ENCODE measurements at places on chromosomes 13 and 19.

- DNase-seq: no peak
Measured at GRCh38 chr19:40281381-40282208, 3.5 kb downstream of the AKT2 start.

DNA sequence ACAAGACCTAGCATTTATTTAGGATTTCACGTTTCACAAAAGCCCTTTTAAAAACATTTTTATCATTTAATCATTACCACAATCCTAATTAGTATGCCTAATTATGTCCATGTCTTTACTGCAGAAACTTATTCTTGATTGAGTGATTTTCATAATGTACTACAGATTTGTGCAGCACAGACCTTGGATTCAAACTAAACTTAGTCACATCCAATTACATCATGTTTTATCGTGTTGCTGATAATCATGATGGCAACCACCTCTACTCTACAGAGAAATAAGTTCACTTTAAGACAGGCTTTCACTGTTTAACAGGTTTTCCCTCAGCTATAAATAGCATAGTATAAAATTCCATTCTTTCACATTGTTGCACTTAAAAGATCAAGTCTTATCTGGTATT, 240.9 kb upstream of the RFC3 start:
- DNase-seq: no peak

DNA sequence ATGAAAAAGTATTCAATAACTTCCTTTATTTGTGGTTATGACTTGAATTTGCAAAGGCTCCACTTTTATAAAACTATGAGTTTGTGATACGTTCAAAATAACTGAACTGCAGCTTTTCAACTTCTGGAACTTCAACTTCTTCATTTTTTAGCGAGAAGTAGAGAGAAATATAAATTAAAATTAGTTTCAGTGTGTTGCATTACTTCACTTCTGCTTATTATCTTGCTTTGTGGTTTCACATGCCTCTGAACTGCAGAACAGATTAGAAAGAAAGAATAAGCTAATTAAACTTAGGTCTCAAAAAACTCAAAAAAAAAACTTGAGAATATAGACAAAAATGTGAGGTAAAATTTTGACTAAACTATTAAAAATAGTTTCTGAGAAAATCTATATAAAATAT, 1073.4 kb downstream of the PCDH17 start:
- no peak for DNase-seq

GRCh38 chr13:70613295-70613694, 505.0 kb upstream of the KLHL1 start:
- no peak for DNase-seq

GRCh38 chr13:97441368-97441767, 7.4 kb downstream of the RAP2A start:
- no peak for DNase-seq

- DNase-seq: no peak
Measured at GRCh38 chr19:17236811-17237543, 8.7 kb downstream of the NR2F6 start.

GRCh38 chr19:35177377-35178274, 23.1 kb downstream of the FXYD5 start:
- DNase-seq: no peak

DNA sequence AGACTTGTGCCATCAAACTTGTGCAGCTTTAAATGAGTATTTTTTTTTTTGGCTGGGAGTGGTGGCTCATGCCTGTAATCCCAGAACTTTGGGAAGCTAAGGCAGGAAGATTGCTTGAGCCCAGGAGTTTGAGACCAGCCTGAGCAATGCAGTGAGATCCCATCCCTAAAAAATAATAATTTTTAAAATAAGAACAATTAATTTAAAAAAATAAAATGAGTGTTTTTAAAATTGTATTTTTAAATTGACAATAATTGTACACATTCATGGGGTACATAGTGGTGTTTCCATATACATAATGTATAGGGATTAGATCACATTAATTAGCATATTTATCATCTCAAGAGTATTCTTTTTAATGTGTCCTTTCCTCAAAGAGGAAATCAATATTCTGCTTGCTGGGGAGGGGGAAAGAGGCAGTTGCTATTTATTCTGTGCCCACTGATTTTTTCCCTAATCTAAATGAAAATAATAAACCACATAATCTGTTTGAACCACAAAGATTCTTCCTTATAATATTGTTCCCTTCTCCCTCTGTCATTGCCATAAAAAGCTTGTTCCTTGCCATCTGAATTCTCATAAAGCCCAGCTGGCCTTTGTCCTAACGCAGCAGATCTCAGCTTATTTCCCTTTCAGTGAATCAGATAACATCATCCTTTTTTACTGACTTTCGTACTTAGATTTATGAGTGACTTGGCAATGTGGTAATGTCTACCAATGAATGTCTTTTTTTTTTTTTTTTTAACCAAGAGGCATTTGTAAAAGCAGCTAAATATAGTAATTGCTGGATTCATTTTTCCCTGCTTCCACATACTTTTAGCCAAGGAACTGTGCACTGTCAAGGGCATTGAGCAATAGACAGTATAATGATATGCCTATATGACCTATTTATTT, 81.8 kb upstream of the RUBCNL start:
- DNase-seq: no peak

DNA sequence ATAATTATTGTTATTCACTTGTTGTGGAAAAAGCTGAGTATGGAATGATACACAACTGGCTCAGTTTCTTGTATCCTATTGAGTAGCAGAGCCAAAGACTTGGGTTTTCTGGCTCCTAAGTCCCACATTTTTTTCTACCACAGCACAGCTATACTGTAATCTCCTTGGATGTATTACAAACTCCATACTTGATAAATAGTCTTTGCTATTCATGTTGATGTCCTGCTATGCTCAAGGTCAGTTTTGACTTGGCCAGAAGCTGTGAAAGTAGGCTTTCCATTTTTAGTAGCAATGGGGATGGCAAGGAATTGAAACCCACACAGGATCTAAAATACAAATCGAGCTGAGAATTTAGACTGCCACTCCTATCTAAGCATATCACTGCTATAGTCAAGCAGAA, 79.1 kb downstream of the B3GLCT start:
- no peak for DNase-seq

GRCh38 chr19:37583340-37583739, 11.3 kb downstream of the ZNF571 start:
- no peak for DNase-seq

- peak; percentile 8 for DNase-seq
Measured at GRCh38 chr19:29812080-29812880, 489 bp downstream of the CCNE1 start.

DNA sequence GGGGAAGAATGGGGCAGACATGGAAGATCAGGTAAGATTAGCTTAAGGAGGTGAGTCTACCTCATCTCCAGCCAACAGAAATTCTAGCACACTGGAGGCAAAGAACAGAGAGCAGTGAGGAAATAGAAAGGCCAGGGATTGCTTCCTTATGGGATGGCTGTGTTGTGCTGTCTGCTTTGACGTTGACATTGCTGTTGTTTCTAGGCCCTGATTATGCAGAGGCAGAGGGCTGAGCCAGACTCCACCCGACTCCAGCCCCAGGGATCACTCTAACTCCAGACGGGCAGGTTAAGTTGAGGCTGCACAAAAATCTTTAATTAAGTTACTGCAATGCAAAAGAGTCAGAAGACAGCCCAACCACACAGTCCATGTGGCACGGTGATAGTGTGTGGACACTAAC, 24.1 kb downstream of the CRYL1 start:
- DNase-seq: no peak

DNA sequence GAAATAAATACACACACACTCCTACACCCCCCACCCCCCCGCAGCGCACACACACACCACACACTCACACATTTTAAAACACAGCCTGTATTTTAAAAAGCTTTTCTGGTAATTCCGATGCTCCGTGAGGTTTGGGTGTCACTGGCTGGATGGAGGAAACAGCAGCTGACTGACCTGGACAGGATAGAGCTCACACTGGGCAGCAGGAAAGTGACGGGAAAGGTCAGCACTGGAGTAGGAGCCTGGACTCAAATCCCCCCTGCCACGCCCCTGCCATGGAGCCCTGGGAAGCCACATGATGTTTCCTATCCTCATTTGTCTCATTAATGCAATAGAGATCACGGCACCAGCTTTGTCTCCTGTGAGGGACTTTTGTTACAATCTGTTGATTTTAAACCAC, 49.3 kb upstream of the STARD13 start:
- DNase-seq: no peak

DNA sequence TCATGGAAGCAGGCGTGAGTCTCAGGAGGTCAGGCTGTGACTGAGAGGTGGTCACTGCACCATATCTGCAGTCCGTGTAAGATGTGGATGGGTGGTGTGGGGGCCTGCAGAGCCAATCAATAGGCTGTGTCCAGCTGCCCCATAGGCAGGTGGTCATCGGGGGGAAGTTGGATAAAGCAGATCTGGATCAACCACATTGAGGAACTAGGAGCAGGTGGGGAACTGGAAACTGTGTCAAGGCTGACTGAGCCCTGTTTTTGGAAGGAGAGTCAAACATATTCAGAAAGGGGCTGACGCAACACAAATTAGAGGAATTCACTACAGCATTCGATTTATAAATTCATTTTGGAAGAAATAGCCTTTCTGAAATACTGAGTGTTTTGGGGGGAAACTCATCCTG, 15.0 kb downstream of the CLEC4M start:
- DNase-seq: no peak

DNA sequence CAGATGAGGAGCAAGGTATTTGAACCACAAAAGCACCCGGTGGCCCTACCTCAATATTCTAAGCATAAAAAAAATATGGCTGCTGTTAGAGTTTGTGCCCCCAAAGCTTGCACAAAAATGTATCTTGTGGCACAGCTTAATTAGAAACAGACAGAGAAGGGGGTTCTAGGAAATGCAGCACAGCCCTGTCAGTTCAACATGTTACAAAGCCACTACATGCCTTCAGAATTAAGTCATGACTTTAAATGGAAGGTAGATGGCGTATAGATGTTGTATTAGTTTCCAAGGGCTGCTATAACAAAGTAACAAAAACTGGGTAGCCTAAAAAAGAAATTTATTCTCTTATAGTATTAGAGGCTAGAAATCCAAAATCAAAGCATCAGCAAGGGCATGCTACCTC, 703.8 kb downstream of the DIAPH3 start:
- no peak for DNase-seq

All from activated T-helper 1 cell treated with Interleukin-2 at 50 U/mL for 16 hours (primary cell).